ENCODE measurements at places on chromosomes 7 and 10. TPM values are rescaled to one million over a fixed set of nuclear protein-coding genes. Genes with fewer than 3 reads are reported as not detected.

PDE6C gene
- total RNA-seq: not detected

HABP2 gene
- 0.09 TPM for total RNA-seq

KIAA1549 gene
- total RNA-seq: 1.7 TPM

FRMPD2 gene
- total RNA-seq: 0.34 TPM

SEPTIN7 gene
- 140 TPM for total RNA-seq

AKR1C2 gene
- total RNA-seq: 146 TPM

ADO gene
- total RNA-seq: 12.9 TPM
